ENCODE measurements at places on chromosomes 2 and 18.

DNA sequence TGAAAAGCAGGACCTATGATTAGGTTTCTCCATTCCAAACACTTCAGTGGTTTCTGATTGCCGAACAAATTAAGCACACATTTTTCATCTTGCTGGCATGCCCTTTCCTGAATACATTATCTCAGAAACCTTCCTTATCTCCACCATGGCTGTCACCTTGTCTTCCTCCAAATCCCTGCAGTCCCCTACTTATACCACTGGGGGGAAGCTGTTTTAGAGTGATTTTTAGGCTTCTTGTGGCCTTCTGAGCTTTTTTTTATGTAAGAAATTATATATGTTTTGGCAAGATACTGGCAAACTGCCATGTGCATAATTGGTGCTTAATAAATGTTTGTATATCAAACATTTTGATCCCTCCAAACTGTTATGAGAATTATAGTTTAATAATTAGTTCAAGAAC lies 229.2 kb downstream of the MYT1L start:
- DNase-seq, result no peak

GRCh38 chr2:186101616-186102015 lies 363.0 kb downstream of the FSIP2 start:
- no peak for DNase-seq

GRCh38 chr2:121236650-121237180 lies 48.3 kb downstream of the TFCP2L1 start:
- no peak for DNase-seq

- no peak for DNase-seq
These were observed 92.4 kb downstream of the DYSF start for GRCh38 chr2:71545572-71546274.
